ENCODE measurements at places on chromosomes 3 and 15.

GRCh38 chr15:56693761-56694160, 39.5 kb downstream of the ZNF280D start:
- no peak for DNase-seq

GRCh38 chr3:49199900-49200281, 28.5 kb downstream of the KLHDC8B start:
- DNase-seq, result no peak

GRCh38 chr3:135034891-135035440, 239.9 kb downstream of the EPHB1 start:
- DNase-seq, result no peak

- DNase-seq, result no peak
Observed at GRCh38 chr3:16496408-16497222, 16.9 kb downstream of the RFTN1 start.

GRCh38 chr3:113097960-113098447, 107.2 kb downstream of the GTPBP8 start:
- no peak for DNase-seq

- DNase-seq, result no peak
Observed at GRCh38 chr3:197406266-197406665, 107.9 kb upstream of the DLG1 start.

- no peak for DNase-seq
Observed at GRCh38 chr15:48667701-48668100, 22.2 kb upstream of the FBN1 start.

DNA sequence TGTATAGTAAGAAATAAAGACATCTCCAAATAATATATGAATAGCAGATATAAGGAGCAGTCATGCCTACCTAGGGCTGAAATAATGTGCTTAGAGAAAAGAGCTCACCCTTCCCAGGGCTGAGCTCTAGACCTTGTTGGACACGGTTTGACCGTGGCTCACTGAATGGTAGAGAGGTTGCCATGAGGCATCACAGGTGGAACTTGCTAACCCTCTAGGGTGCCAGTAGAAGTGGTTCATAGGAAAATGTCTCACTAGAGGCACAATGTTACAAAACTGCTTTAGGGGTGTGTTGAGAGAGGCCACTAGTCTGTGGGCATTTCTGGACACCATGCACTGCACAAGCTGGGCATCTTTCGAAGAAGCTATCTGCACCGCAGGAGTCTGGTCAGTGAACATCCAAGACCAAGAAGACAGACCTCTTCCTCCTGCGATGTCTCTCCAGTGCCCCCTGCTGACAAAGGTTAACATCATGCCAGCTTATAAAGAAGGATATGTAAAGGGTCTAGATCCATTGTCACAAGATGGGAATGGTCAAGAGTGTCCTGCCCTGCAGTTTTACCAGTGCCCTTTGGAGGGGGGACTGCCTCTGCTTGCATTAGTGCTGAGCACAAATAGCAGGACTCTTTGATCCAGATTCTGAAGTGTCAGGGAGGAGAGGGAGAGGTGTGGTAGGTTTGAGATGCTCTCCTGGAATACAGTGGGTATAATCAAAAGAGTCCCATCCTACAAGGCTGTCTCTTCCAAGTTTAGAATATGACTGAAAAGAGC, 266.8 kb downstream of the ZNF385D start:
- DNase-seq, result no peak

GRCh38 chr3:151225040-151225975, 22.3 kb upstream of the GPR171 start:
- DNase-seq, result no peak

DNA sequence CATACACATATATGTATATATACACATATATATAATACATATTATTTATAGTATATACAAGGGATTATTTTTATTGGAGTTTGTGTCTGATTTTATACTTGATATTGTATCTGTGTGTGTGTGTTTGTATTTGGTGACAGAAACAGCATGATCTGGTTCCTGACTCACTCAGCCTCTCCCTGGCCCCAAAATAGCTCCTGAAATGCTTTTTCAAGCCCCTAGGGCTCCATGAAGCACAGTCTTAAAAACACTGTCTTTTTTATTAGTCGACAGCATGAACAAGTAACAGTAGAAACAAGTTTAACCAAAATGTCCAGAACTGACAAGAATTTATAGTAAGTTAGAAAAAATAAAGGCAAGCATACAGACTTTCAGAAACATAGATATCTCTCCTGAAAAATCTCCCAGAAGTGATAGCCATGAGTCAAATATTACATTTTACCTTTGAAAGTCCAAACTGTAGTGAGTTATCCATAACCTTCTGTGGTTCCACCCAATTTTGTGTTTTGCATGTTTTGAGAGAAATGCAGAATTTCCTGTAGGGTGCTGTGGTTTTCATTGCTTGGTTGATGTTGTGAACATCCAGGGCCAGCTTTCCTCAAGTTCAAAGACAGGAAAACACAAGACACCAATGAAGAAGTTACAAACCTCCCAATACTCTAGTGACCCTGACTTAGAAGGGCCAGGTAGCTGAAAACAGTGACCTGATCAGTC, 98.5 kb upstream of the CCDC80 start:
- peak; percentile 5 for DNase-seq

- DNase-seq, result no peak
Observed at GRCh38 chr3:53780806-53781205, 65.4 kb downstream of the CHDH start.

DNA sequence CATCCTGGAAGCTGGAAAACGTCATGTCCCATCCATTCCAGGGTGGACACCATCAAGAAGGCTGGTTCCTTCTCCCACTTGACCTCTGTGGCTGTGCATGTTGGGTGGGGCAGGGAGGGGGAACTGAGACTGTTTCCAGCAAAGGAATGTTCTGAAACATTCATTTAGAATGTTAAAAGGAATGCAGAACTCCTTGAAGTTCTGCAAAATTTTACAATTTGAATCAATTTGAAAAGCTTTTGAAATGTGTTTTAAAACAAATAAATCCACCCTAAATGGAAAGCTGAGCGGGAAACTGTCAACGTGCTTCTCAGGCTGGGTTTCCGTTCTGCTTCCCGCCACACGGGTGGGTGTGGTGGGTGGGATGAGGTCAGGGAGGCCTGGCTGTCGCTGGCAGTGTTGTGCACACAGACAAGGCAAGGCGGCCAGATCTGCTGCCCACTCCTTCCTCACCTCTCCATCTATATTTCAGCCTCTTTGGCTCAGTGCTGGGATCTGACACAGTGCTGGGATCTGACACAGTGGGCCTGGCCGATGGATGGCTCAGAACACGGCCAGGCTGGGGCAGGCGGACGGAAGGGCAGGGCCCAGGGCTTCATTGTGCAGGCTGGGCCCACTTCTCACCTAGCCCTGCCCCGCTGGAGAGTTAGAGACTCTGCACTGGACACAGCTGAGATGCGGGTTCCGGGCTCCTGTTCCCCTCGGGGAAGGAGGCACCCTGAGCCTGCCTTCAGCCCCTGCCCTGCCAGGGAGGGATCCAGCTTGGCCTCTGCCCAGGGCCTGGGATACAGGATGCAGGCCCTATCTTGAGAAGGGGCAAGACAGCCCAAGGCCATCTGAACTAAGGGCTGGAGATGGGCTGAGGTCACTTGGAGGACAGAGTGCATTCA, 110.4 kb downstream of the TMEM266 start:
- no peak for DNase-seq

GRCh38 chr3:172102123-172102882, 62.9 kb downstream of the FNDC3B start:
- peak; percentile 49 for DNase-seq

- DNase-seq, result no peak
Observed at GRCh38 chr3:123098426-123099330, 31.9 kb downstream of the PDIA5 start.

DNA sequence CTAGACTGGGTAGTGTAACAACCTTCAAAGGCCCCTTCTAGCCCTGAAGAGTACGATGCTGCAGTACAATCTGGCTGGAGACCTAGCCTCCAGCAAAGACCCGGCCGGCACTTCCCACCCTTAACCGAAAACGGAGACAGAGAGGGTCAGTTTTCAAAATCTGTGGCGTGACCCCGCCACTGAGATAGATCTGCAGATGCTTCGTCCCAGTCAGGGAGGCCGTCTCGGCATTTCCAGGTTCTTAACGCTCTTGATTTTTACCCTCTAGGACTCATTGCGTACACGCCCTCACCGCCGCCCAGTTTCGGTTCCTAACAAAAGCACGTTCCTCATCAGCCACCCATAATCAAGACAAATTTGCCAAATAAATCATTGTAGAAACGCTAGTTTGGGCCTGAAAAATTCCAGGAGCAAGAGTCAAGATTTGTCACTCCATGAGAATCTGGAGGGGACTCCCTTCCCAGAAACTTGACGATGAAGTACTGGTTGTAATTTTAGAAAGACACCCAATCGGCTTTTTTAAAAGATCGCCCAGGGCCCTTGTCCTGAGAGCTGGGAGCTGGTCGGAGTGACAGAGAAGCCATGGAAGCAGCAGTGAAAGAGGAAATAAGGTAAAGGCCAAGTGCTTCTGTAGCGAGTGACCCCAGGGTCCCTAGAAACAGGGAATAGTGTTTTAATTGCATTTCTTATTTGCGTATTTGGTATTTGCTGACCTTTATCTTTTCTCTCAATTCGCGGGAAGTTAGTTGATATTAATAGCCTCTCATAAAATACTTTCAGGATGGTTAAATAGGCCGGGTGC, 868 bp upstream of the TMEM87A start:
- peak; percentile 70 for DNase-seq

- DNase-seq, result no peak
Observed at GRCh38 chr3:90010341-90010740, 902.9 kb downstream of the EPHA3 start.

DNA sequence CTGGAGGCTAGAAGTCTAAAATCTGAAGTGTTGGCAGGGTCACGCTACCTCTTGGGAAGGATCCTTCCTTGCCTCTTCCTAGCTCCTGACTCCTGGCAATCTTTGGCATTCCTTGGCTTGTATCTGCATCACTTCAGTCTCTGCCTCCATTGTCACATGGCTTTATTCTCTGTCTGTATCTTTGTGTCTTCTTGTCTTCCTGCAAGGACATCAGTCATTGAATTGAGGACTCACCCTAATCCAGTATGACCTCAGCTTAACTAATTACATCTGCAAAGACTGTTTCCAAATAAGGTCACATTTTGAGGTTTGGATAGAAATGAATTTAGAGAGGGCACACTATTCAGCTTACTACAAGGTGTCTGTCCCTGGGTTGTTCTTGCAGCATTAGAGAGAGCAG, 31.1 kb upstream of the UTS2B start:
- no peak for DNase-seq

- no peak for DNase-seq
Observed at GRCh38 chr15:90895571-90896117, 7.5 kb upstream of the MAN2A2 start.

DNA sequence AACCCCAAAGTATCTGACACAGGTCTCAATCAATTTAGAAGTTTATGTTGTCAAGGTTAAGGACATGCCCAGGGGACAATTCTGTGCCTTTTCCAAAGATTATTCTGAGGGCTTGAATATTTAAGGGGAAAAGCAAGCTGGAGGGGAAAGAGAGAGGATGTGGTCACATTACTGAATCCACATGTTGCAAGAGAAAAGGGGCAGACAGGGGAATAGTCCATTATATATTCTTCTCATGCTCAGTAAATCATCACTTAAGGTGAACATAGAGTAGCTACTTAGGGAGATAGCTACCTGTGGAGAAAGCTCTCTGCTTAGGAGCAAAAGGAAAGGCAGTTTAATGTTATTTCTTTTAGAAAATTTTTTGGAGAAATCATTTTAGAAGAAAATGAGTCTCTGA, 751.6 kb downstream of the SI start:
- no peak for DNase-seq

DNA sequence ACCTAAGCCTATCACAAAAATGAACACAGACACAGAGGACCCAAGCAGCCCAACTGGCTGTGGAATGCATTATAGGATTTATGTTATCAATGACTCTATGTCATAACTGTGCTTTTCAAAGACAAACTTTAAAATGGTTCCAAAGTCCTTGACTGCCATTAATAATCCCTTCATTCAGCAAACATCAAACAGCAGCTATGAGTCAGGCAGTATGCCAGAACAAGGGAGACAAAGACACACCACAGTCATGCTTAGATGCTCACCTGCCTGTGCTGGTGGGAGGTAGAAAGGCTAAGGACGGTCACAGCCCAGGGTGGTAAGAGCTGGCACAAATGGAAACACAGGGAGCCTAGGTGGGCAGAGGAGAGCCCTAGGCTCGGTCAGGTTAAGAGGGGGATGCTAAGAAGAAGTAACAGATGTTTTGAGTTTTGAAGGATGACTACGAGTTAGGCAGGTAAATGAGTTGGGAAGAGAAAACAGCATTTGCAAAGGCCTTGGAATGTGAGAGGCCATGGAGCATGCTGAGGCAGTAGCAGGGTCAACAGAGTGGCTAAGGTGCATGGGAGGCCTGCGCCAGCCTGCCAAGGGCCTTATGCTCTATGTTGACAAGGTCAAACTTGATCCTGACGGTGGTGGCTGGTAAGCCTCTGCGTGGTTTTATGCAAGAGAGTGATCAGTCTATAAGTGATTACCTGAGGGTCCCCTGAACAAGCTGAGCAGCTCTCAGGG, 23.0 kb downstream of the NMNAT3 start:
- DNase-seq, result no peak

GRCh38 chr3:152389316-152389934, 120.7 kb downstream of the MBNL1 start:
- DNase-seq, result no peak

DNA sequence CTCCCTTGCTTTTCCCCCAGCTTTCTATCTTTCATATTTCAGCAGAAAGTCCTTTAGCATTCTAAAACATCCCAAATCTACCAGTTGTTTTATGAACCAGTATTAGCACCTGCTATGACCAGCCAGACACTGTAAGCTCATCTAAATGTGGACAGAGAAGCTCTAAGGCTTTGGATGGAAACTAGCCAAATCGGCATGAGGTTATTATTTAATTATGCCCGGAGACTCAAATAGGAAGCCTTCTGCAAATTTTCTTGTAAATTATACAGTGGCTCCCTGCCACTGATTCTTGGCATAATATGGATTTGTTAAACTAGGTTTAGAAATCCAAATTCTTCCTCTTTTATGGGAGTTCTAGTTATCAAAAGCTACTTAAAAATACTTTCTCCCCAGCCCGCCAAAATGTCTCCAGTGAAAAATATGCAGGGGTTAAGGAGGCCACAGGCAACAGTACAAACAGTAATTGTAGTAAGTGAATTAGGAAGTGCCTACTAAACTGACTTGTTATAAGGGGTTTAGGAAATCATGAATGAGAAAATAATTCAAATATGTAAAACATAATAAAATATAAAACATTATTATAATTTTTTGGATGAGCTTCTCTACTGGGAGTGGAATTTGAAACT, 15.4 kb downstream of the MYH15 start:
- no peak for DNase-seq

- DNase-seq, result no peak
Observed at GRCh38 chr3:167066977-167067786, 312.9 kb downstream of the ZBBX start.

DNA sequence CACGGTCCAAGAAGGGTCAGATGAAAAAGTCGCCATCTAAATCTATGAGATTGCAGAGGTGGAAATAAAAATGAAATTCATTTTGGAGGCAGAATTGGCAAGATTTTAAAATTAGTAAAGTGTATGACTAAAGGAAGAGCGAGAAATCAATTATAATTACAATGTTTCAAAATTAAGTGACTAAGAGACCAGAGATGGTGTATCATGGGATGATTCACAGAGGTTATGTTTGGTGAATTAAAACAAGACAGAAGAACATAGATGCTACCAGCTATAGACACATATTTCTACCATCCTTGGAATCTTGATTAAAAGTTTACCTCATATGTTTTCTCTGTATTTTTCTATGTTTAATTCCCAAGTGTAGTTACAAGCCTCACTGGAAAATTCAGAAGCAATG, 308.9 kb upstream of the DNAJC19 start:
- no peak for DNase-seq

- no peak for DNase-seq
Observed at GRCh38 chr15:52503788-52504496, 24.7 kb downstream of the MYO5A start.

Measured in central memory CD4-positive, alpha-beta T cell (primary cell).